ENCODE measurements at places on chromosomes 11 and 22. TPM values are rescaled to one million over a fixed set of nuclear protein-coding genes. Genes with fewer than 3 reads are reported as not detected.
A peak's percentile ranks its signal among the peaks of the same experiment; 100 is the strongest.

AP5B1 gene
- 20.0 TPM for total RNA-seq

DHCR7 gene
- total RNA-seq, result 22.2 TPM

EEF1G gene
- 2,667 TPM for total RNA-seq

KRTAP5-7 gene
- not detected for total RNA-seq

GAL gene
- total RNA-seq, result 0.42 TPM

NCAM1 gene
- total RNA-seq, result not detected

TRIM49 gene
- total RNA-seq, result not detected

RIMBP3C gene
- total RNA-seq, result not detected

RAG2 gene
- total RNA-seq, result not detected

TRIM22 gene
- total RNA-seq, result 159 TPM

- no peak for DNase-seq
- no peak overlapping the region for H3K27ac ChIP-seq
- H3K36me3 ChIP-seq, result peaks cover 3% of the 10 kb centered on the region
- H3K4me1 ChIP-seq, result peaks cover 75% of the 10 kb centered on the region
Measured at GRCh38 chr22:37277384-37277783, 4.9 kb upstream of the CYTH4 start.

GRCh38 chr11:70059971-70060370 lies 18.1 kb upstream of the ANO1 start:
- H3K27ac ChIP-seq, result no peak overlapping the region
- peaks cover 5% of the 10 kb centered on the region for H3K36me3 ChIP-seq
- no peaks in the 10 kb centered on the region for H3K4me1 ChIP-seq
- no peak for DNase-seq
- H3K4me3 ChIP-seq, result no peak overlapping the region

DNA sequence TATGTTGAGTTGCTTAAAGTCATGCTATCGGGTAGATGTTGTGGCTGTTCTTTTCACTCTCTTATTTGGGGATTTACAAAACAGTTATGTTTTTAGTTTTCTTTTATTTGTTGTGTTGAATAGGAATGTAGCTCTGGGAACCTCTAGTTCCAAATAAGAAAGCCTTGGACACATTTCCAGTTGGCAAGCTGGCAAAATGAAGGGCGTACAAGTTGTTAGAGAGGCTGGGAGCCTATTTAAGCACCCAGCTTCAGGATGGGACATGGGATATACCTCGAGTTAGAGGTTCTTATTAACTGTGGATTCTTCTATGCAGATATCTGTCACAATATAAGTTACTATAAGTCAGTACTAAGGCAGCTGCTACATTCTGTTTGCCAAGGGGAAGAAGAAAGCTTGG lies 22.8 kb downstream of the PPARA start:
- H3K4me3 ChIP-seq, result no peak overlapping the region
- no peaks in the 10 kb centered on the region for H3K27me3 ChIP-seq
- H3K4me1 ChIP-seq, result peaks cover 26% of the 10 kb centered on the region
- no peak for DNase-seq
- H3K36me3 ChIP-seq, result peaks cover 6% of the 10 kb centered on the region

GRCh38 chr11:67120881-67121710 lies 2.0 kb downstream of the KDM2A start:
- peak overlapping the region; percentile 99 for H3K4me3 ChIP-seq
- peak overlapping the region; percentile 93 for H3K27ac ChIP-seq
- no peak for DNase-seq
- H3K27me3 ChIP-seq, result no peaks in the 10 kb centered on the region
- H3K4me1 ChIP-seq, result peaks cover 29% of the 10 kb centered on the region

DNA sequence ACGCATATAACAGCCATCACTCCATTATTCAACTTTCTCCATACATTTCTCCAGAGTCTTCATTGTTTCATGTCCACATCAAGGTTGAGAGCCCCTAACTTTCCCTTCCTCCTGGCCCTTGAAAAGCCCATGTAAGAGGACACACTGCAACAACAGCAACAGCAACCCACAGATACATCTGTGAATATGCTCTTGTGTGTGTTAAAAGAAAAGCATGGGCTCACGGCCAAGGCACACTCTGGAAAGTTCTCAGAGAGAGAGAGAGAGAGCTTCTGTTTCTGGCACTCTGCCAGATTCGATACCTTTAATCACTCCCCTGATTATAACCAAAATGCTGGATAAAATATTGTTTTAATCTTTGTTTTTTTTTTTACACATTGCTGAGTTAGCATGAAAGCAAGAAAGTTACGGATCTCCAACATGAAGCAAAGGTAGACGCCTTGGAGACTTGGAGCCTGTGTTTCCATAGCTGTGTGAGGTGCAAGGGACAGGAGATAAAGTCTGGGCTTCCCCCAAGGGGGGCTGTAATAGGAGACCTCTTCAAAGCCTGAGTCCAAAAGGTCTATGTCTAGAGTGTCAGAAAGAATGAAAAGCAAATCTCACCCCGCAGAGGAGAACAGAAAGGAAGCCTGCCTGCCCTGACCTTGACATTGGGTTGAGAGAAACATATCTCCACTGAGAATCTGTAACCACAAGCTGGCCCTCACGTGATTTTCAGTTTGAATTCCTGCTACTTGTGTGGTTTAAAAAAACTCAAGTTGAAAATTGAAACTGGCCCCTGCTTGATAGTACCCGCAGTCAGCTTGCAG lies 33.7 kb upstream of the MPPED1 start:
- H3K4me1 ChIP-seq, result peaks cover 21% of the 10 kb centered on the region
- no peak overlapping the region for H3K27ac ChIP-seq
- no peak overlapping the region for H3K4me3 ChIP-seq
- peaks cover 57% of the 10 kb centered on the region for H3K27me3 ChIP-seq
- no peaks in the 10 kb centered on the region for H3K36me3 ChIP-seq

DNA sequence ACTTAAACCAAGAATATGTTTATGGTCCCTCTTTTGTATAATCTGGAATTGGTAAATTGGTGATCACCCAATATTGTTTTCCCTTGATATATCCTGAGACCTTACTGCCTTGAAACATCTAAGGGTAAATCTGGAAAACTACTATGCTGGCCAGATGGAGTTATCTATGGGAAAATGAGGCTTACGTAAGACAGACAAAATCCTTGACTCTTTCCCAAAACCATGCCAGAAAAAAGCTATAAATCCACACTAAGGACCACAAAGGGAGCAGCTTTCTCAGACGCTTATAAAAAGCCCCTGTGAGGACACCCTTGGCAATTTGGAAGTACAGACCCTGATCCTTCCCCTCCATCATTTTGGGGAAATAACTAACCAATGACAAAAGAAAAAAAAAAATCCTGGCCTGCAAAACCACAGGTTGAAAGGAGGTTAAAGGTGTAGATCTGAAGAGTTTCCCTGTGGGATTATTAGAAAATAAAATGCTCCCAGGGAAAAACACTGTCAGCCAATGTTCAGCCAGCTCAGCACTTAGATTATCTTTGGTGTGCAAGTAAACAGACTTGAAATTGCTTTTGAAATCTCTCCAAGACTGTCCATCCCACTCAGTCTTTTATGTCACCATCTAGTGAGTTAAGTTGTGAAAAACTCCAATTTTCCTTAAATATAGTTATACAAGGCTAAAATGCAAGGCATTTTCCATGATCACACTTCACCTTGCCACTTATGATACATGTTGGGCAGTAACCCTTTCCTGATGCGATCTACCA lies 6.6 kb upstream of the AMBRA1 start:
- no peak overlapping the region for H3K27ac ChIP-seq
- no peaks in the 10 kb centered on the region for H3K36me3 ChIP-seq
- H3K4me1 ChIP-seq, result peaks cover 16% of the 10 kb centered on the region
- H3K4me3 ChIP-seq, result no peak overlapping the region
- H3K27me3 ChIP-seq, result no peaks in the 10 kb centered on the region

GRCh38 chr11:14542324-14542723 lies 22.1 kb upstream of the PSMA1 start:
- H3K27ac ChIP-seq, result peak overlapping the region; percentile 17
- peaks cover 6% of the 10 kb centered on the region for H3K36me3 ChIP-seq
- no peak for DNase-seq
- H3K27me3 ChIP-seq, result no peaks in the 10 kb centered on the region
- H3K4me1 ChIP-seq, result peaks cover 75% of the 10 kb centered on the region

GRCh38 chr22:46824344-46824909 lies 62.0 kb downstream of the TBC1D22A start:
- no peaks in the 10 kb centered on the region for H3K27me3 ChIP-seq
- H3K4me1 ChIP-seq, result peaks cover 20% of the 10 kb centered on the region
- DNase-seq, result no peak

GRCh38 chr11:89463266-89463780 lies 27.9 kb downstream of the NOX4 start:
- no peak overlapping the region for H3K4me3 ChIP-seq
- H3K36me3 ChIP-seq, result no peaks in the 10 kb centered on the region
- H3K4me1 ChIP-seq, result no peaks in the 10 kb centered on the region
- H3K27me3 ChIP-seq, result no peaks in the 10 kb centered on the region
- no peak overlapping the region for H3K27ac ChIP-seq

- DNase-seq, result no peak
- peak overlapping the region; percentile 75 for H3K4me3 ChIP-seq
- peak overlapping the region; percentile 77 for H3K27ac ChIP-seq
- peaks cover 6% of the 10 kb centered on the region for H3K36me3 ChIP-seq
- H3K4me1 ChIP-seq, result peaks cover 57% of the 10 kb centered on the region
- H3K27me3 ChIP-seq, result no peaks in the 10 kb centered on the region
Measured at GRCh38 chr22:40450616-40451015, 80.2 kb downstream of the SGSM3 start.

DNA sequence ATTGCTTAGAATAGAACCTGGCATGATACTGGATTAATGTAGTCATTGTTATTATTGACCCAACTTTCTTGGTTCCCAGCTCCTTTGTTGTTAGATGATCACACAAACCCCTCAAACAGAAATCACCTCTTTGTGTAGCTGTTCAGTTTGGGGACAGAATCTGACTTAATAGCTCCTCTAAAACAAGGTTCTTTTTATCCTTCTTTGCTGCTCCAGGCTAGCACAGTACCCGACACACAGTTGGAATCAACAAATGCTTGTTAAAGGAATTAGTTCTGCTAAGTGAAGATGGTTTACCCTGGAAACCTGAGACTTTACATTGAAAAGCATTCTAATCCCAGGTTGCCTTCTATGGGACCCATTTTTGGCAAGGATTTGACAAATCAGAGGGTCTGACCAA lies 43.9 kb downstream of the GAB2 start:
- H3K4me1 ChIP-seq, result peaks cover 5% of the 10 kb centered on the region
- no peak for DNase-seq
- no peak overlapping the region for H3K4me3 ChIP-seq
- no peak overlapping the region for H3K27ac ChIP-seq
- peaks cover 3% of the 10 kb centered on the region for H3K36me3 ChIP-seq

DNA sequence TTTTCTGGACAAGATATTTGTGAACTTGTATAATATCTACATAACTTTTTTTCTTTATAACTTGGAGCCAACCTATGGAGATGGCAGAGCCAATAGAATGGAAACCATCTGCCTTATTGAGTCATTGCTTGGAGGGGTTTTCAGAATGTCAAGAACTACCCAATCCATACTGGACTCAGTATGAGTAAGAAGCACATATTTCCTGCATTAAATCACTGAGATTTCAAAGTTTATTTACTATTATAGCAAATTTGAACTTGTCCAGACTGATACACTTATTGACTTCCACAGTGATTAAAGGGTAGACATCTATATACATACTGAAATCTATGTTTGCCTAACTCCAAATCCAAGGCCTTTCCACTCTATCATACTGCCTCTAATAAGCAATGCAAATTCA lies 704.0 kb downstream of the KCNA4 start:
- no peak for DNase-seq
- no peak overlapping the region for H3K4me3 ChIP-seq
- H3K36me3 ChIP-seq, result no peaks in the 10 kb centered on the region

DNA sequence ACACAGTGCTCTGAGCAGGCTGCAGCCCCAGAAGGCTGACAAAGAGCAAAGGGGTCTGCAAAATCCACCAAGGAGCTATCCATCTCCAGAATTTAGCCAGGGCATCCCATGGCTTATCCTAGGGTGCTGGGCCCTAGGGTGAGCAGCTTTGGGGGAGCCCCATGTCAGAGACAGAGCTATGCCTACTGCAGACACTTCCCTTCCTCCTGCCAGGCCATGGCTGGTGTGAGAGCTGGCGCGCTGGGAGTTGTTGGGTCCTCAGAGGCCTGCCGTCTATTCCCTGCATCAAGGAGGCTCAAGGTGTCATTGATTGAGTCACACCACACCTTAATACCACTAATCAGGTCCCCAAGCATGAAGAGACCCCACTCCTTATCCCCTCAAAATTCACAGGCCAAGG lies 85.3 kb upstream of the TP53I11 start:
- no peaks in the 10 kb centered on the region for H3K27me3 ChIP-seq
- H3K4me3 ChIP-seq, result no peak overlapping the region
- no peak for DNase-seq
- H3K27ac ChIP-seq, result no peak overlapping the region

GRCh38 chr11:62015615-62016014 lies 48.2 kb upstream of the FTH1 start:
- DNase-seq, result no peak
- no peaks in the 10 kb centered on the region for H3K4me1 ChIP-seq
- H3K27ac ChIP-seq, result no peak overlapping the region
- no peaks in the 10 kb centered on the region for H3K36me3 ChIP-seq

GRCh38 chr11:121683791-121684190 lies 231.0 kb upstream of the SORL1-AS1 start:
- no peak overlapping the region for H3K27ac ChIP-seq
- no peak for DNase-seq
- H3K36me3 ChIP-seq, result no peaks in the 10 kb centered on the region
- no peak overlapping the region for H3K4me3 ChIP-seq

GRCh38 chr22:24101966-24102365 lies 79.3 kb upstream of the SUSD2 start:
- no peaks in the 10 kb centered on the region for H3K27me3 ChIP-seq
- H3K4me3 ChIP-seq, result no peak overlapping the region
- peaks cover 5% of the 10 kb centered on the region for H3K36me3 ChIP-seq
- H3K4me1 ChIP-seq, result peaks cover 27% of the 10 kb centered on the region
- no peak overlapping the region for H3K27ac ChIP-seq
- DNase-seq, result no peak

GRCh38 chr22:16957781-16958180 lies 50.2 kb downstream of the GAB4 start:
- H3K36me3 ChIP-seq, result no peaks in the 10 kb centered on the region
- no peak overlapping the region for H3K27ac ChIP-seq
- no peak overlapping the region for H3K4me3 ChIP-seq
- H3K27me3 ChIP-seq, result no peaks in the 10 kb centered on the region
- DNase-seq, result no peak

- H3K27ac ChIP-seq, result peak overlapping the region; percentile 34
- H3K4me3 ChIP-seq, result peak overlapping the region; percentile 37
- H3K36me3 ChIP-seq, result no peaks in the 10 kb centered on the region
- H3K4me1 ChIP-seq, result peaks cover 27% of the 10 kb centered on the region
- DNase-seq, result peak; percentile 53
Measured at GRCh38 chr11:61756452-61757212, 4.2 kb downstream of the MYRF start.

GRCh38 chr11:58659910-58660570 lies 37.6 kb downstream of the CNTF start:
- DNase-seq, result no peak
- H3K27me3 ChIP-seq, result no peaks in the 10 kb centered on the region
- peaks cover 20% of the 10 kb centered on the region for H3K4me1 ChIP-seq
- H3K36me3 ChIP-seq, result no peaks in the 10 kb centered on the region

GRCh38 chr11:24406389-24406788 lies 90.5 kb upstream of the LUZP2 start:
- no peak overlapping the region for H3K4me3 ChIP-seq
- DNase-seq, result no peak
- H3K36me3 ChIP-seq, result no peaks in the 10 kb centered on the region

- no peak for DNase-seq
- H3K27ac ChIP-seq, result no peak overlapping the region
- H3K27me3 ChIP-seq, result no peaks in the 10 kb centered on the region
- H3K4me1 ChIP-seq, result peaks cover 13% of the 10 kb centered on the region
- H3K4me3 ChIP-seq, result no peak overlapping the region
- H3K36me3 ChIP-seq, result peaks cover 10% of the 10 kb centered on the region
Measured at GRCh38 chr22:31870890-31871289, 73.4 kb upstream of the YWHAH start.
